Endodermal cell (in vitro differentiated cells): ENCODE measurements at places on chromosomes 5 and 9. TPM values are rescaled to one million over a fixed set of nuclear protein-coding genes. Genes with fewer than 3 reads are reported as not detected.

DNA sequence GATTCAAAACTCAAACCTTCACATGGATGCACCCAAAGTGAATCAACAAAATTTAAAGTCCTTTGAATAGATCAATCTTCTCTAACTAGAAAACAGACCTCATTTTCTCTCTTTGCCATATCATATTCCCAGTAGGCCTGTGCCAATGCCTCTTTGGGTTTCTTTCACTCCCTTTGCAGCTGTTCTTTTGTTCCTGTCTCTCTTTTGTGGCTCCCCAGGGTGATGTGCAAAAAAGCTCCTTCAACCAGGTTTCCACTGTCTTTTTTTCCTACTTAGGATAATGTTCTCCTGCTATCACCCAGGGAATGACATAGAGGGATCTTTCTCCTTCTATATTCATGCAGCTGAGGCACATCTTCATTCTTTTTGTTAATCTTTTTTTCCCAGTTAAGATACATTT, 54.6 kb downstream of the MARCHF3 start:
- peaks cover under 1% of the 10 kb centered on the region for H3K36me3 ChIP-seq
- H3K27me3 ChIP-seq = no peaks in the 10 kb centered on the region
- no peaks in the 10 kb centered on the region for H3K4me1 ChIP-seq
- H3K4me3 ChIP-seq = no peak overlapping the region

- peak overlapping the region; percentile 72 for H3K4me3 ChIP-seq
- peaks cover 3% of the 10 kb centered on the region for H3K27me3 ChIP-seq
- peaks cover 2% of the 10 kb centered on the region for H3K4me1 ChIP-seq
These were observed 7.3 kb downstream of the PRR7 start for GRCh38 chr5:177453852-177454396.

DNA sequence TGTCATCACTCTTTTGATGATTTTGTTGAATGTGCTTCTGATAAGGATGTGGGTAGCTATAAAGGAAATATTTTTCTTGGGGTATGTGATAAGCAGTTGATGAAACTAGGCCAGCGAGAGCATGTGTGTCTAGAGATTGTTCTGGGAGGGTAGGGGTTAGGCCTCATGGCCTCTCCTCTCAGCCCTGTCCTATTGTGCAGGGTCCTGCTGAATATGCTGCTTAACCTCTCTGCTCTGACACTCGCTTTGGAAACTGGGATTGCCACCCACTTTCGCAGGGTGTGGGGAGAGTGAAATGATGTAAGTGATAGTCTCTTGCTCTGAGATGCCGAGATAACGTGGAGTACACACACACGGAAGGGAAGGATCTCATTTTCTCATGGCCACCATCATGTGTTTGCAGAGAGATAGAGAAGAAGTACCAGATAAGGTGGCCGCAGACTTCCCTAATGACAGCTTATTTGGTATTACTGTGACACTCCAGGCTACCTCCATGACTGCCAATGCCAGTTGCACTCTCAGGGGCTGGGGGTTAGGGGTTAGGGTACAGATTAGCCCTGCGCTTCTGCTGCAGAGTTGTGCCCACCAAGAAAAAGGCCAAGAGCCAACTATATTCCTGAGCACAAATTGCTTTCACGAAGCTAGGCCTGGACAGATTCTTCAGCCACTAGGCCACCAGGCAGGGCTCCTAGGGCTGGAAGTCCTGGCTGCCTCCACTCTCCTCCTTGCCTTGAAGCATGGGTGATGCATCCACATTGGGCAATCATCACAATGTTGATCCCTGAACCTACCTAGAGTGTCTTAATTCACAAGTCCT, 25.2 kb upstream of the TNFAIP8 start:
- no peaks in the 10 kb centered on the region for H3K27me3 ChIP-seq
- no peak overlapping the region for H3K27ac ChIP-seq
- peaks cover 8% of the 10 kb centered on the region for H3K36me3 ChIP-seq
- peak; percentile 39 for DNase-seq
- H3K4me3 ChIP-seq = no peak overlapping the region

DNA sequence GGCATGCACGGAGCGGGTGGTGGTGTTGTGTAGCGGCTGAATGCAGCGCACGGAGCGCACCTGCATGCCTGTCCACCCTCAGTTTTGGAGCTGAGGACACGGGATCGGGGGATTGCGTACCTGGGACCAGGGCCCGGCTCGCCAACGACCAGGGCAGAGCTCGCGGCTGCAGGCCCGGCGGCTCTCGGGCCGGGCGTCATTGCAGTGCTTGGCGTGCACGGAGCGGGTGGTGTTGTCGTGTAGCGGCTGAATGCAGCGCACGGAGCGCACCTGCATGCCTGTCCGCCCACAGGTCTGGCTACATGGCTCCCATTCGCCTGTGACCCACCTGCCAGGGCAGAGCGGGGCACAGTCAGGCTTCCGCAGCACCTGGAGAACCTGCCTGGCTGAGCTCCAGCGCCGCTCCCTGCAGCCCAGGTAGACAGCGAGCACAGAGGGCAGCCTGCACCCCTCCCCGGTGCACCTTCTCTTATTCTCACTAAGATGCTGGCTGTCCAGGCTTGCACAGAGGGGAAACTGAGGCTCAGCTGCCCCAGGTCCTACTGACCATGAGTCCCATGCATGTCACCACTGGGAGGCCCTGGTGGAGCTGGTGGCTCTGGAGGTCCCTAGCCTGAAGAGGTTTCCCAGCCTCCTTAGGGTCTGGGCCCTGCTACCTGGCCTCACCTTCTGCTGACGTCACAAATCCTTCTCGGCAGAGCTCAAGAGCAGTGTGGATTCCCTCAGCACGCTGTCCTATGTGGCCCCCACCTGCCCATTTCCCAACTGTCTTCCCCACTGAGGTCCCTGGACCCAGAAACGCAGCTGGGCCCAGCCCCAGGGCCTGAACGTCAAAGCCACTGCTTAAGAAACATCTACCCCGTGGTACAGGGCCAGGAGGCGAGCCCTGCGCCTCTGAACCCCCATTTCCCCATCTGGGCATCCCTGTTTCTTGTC, 64.9 kb downstream of the ZNF354C start:
- no peaks in the 10 kb centered on the region for H3K36me3 ChIP-seq
- peak; percentile 15 for DNase-seq
- H3K4me3 ChIP-seq = no peak overlapping the region
- H3K4me1 ChIP-seq = no peaks in the 10 kb centered on the region
- H3K27me3 ChIP-seq = no peaks in the 10 kb centered on the region

- no peak overlapping the region for H3K4me3 ChIP-seq
- no peak for DNase-seq
- H3K36me3 ChIP-seq = no peaks in the 10 kb centered on the region
- no peaks in the 10 kb centered on the region for H3K4me1 ChIP-seq
These were observed 138.2 kb upstream of the PLPPR1 start for GRCh38 chr9:100890321-100890720.

DNA sequence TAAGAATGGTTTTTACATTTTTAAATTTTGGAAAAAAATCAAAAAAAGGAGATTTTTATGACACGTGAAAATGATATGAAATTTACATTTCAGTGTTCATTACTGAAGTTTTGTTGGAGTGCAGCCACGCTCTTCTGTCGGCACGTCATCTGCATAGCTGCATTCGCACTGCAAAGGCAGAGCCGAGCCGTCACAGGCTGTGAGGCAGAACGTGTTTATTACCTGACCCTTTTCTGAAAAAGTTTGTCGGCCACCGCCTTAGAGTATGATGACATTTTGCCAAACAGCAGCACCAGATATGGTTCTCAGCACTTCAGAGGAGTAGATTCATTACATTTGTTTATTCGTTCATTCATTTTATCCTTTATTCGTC, 24.1 kb downstream of the HRH2 start:
- no peaks in the 10 kb centered on the region for H3K36me3 ChIP-seq
- DNase-seq = no peak
- H3K4me3 ChIP-seq = no peak overlapping the region
- no peaks in the 10 kb centered on the region for H3K4me1 ChIP-seq
- no peak overlapping the region for H3K27ac ChIP-seq

GRCh38 chr5:140038373-140038957, 4.6 kb downstream of the NRG2 start:
- DNase-seq = peak; percentile 67
- H3K36me3 ChIP-seq = no peaks in the 10 kb centered on the region
- peak overlapping the region; percentile 31 for H3K4me3 ChIP-seq
- peaks cover 13% of the 10 kb centered on the region for H3K4me1 ChIP-seq
- peaks cover 22% of the 10 kb centered on the region for H3K27me3 ChIP-seq

DNA sequence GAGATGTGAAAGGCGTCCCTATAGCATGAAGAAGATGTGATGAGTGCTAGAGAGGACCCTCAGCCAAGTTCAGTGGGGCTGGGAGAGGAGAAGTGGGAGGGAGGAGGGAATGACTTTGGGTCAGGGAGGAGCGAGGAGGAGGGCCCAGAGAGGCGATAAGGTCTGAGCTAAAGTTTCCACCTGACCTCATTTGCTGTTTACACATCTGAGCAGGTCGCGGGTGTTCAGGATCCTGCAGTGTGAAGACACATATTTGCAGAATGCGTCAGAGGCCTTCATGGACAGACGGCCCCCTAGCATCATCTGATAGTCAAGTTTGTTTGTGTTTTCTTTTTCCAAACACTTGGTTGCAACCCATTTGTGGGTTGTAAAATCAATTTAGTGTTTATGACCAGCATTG, 18.9 kb upstream of the IGFBPL1 start:
- DNase-seq = no peak
- H3K4me1 ChIP-seq = no peaks in the 10 kb centered on the region
- no peak overlapping the region for H3K4me3 ChIP-seq

GRCh38 chr5:27497491-27497890, 459.1 kb upstream of the CDH9 start:
- no peak overlapping the region for H3K27ac ChIP-seq
- no peaks in the 10 kb centered on the region for H3K27me3 ChIP-seq
- DNase-seq = no peak
- no peak overlapping the region for H3K4me3 ChIP-seq

- DNase-seq = no peak
- no peak overlapping the region for H3K27ac ChIP-seq
- H3K4me3 ChIP-seq = no peak overlapping the region
- no peaks in the 10 kb centered on the region for H3K27me3 ChIP-seq
These were observed 13.8 kb downstream of the ST8SIA4 start for GRCh38 chr5:100889165-100889743.

GRCh38 chr9:37172557-37172956, 52.2 kb downstream of the ZCCHC7 start:
- no peaks in the 10 kb centered on the region for H3K4me1 ChIP-seq
- H3K27ac ChIP-seq = no peak overlapping the region
- DNase-seq = no peak
- H3K36me3 ChIP-seq = no peaks in the 10 kb centered on the region
- no peaks in the 10 kb centered on the region for H3K27me3 ChIP-seq

DNA sequence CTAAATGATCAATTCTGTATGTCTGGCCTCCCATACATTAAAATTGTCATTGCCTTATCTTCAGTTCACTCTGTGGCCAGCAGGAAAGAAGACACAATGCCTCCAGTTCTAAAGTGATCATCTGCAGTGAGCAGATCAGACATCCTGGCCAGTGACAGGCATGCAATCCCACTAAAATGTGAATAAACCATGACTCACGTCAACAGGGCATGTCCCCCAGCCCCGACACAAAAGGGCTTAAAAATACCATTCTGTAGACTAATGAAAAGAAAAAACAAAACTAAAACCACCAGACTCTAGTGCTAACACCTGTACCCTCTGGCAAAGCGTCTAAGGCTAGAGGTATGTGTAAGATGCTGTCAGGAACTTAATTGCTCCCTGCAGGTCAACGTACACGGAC, 38.5 kb downstream of the DDX31 start:
- no peaks in the 10 kb centered on the region for H3K27me3 ChIP-seq
- DNase-seq = no peak
- peaks cover 87% of the 10 kb centered on the region for H3K36me3 ChIP-seq
- no peaks in the 10 kb centered on the region for H3K4me1 ChIP-seq
- H3K27ac ChIP-seq = no peak overlapping the region

DNA sequence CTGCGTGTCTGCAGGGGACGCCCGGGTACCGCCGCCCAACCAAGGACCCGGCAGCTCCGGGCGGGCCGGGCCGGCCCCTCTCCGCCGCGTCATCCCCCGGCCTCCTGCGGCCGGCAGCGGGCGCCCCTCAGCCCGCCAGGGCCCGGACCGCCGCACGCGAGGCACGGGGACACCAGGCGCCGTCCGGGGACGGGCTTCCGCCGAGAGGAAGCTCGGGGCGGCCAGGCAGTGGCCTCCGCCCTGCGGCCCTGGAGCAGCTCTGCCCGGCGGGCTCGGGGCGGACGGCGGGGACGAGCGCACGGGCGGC, 373 bp downstream of the FBXW5 start:
- peaks cover 31% of the 10 kb centered on the region for H3K36me3 ChIP-seq
- no peaks in the 10 kb centered on the region for H3K4me1 ChIP-seq
- no peak overlapping the region for H3K27ac ChIP-seq
- DNase-seq = no peak

- no peak overlapping the region for H3K27ac ChIP-seq
- no peak overlapping the region for H3K4me3 ChIP-seq
- no peaks in the 10 kb centered on the region for H3K27me3 ChIP-seq
- peak; percentile 69 for DNase-seq
- no peaks in the 10 kb centered on the region for H3K36me3 ChIP-seq
- H3K4me1 ChIP-seq = no peaks in the 10 kb centered on the region
These were observed 247.2 kb downstream of the KIF4B start for GRCh38 chr5:155260798-155261197.

GRCh38 chr9:94685359-94685758, 41.1 kb upstream of the AOPEP start:
- DNase-seq = no peak
- H3K27me3 ChIP-seq = peaks cover 14% of the 10 kb centered on the region
- H3K27ac ChIP-seq = no peak overlapping the region
- no peaks in the 10 kb centered on the region for H3K4me1 ChIP-seq
- H3K36me3 ChIP-seq = no peaks in the 10 kb centered on the region

DNA sequence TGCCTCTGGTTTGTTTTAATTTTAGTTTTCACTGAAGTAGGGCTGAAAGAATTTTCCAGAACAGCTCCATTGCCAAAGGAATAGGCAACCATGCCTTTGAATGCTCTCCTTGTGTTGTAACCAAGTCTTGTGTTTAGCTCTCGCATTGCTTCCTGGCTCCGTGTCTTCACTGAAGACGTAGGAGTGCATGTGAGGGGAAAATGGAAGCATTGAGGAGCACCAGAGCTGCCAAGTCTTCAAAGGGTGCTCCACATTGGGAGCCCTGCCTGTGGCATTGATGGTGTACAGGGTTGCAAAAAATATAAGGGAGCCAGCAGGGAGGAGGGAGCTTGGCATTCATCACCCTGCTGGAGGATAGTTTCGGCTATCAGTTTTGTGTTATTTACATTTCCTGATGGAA, 86.6 kb downstream of the NTRK2 start:
- no peak overlapping the region for H3K27ac ChIP-seq
- H3K27me3 ChIP-seq = no peaks in the 10 kb centered on the region
- H3K36me3 ChIP-seq = no peaks in the 10 kb centered on the region
- no peak for DNase-seq
- H3K4me1 ChIP-seq = no peaks in the 10 kb centered on the region

- no peaks in the 10 kb centered on the region for H3K27me3 ChIP-seq
- no peak overlapping the region for H3K4me3 ChIP-seq
- peaks cover 3% of the 10 kb centered on the region for H3K4me1 ChIP-seq
- peak overlapping the region; percentile 83 for H3K27ac ChIP-seq
- no peak for DNase-seq
These were observed 294.0 kb downstream of the YTHDC2 start for GRCh38 chr5:113807427-113807991.

GRCh38 chr9:90137801-90138200, 504.8 kb downstream of the DIRAS2 start:
- no peak for DNase-seq
- H3K27ac ChIP-seq = no peak overlapping the region
- no peaks in the 10 kb centered on the region for H3K4me1 ChIP-seq
- H3K4me3 ChIP-seq = no peak overlapping the region
- H3K27me3 ChIP-seq = peaks cover 22% of the 10 kb centered on the region
- H3K36me3 ChIP-seq = no peaks in the 10 kb centered on the region

DNAJB5 gene
- total RNA-seq = 36.5 to 56.4 TPM (median 40.1 TPM) in 3 replicates

ASPN gene
- not detected in 3 replicates for total RNA-seq

DAP gene
- total RNA-seq = 77.7 and 78.5 TPM in 2 replicates

PKD2L2 gene
- not detected in 2 replicates for total RNA-seq

C9orf153 gene
- 0.37 and 0.38 TPM in 2 replicates for total RNA-seq
